ENCODE measurements at places on chromosomes 5 and 9.

GRCh38 chr5:38347896-38348295 lies 89.5 kb downstream of the EGFLAM start:
- DNase-seq, result no peak

DNA sequence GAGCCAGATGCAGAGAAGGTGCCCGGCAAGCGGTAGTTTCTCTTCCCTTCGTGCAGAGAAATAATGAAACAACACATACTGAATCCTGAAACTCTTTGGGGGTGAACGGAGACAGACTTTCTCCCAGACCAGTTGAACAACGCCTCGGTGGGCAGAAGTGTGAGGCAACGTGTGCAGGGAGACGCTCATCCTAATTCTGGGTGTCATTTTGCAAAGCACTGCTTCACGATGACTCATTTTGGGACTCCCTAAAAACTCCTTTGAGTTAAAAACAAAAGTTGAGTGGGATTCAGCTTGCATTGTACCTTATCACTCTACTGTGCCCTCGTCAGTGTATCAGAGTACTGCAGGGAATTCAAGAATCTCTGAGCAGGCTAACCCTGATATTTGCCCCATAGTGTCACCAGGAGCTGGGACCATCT lies 3.5 kb upstream of the NEK6 start:
- no peak for DNase-seq

GRCh38 chr5:122447879-122448278 lies 135.8 kb downstream of the SNCAIP start:
- DNase-seq, result no peak

GRCh38 chr5:116564756-116565490 lies 9.7 kb downstream of the SEMA6A start:
- DNase-seq, result no peak

DNA sequence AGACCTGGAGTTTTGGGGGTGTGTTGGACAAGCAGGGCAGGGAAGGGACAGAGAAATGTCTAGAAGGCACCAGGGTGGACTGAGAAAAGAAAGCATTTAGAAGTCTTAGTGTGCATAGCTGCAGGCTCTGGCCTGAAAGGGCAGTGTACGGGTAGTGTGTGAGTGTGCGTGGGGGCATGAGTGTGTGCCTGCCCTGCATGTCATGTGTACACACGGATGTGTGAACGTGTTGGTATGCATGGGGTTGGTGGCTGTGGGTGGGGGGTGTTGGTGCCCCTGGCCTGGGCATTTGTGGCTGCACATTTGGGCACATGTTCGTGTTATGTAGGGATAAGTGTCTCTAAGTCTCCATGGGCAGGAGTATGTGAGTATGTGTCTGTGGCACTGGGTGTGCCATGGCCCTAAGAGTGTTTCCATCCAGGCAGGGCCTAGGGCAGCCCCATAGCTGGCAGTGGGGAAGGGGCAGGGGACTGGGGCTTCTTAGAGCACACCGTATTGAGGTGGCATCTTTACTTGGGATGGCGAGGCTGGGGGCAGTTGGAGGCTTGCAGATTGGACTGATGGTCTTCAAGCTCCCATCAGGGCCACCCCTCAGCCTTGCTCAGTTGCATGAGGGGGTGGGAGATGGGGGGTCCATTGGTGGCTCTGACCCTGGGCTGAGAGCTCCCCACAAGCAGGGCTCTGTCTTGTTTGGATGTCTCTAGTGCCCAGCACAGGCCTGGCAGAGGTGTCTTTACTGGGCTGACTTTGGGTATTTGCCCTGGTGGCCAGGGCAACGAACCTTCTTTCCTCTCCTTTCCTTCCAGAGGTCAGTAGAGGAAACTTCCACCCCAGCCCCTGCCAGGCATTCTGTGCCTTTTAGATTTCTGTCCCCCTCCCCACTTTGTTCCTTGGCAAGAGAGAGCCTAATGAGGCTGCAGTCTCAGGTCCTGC lies 15.0 kb downstream of the PSD2 start:
- DNase-seq, result no peak

DNA sequence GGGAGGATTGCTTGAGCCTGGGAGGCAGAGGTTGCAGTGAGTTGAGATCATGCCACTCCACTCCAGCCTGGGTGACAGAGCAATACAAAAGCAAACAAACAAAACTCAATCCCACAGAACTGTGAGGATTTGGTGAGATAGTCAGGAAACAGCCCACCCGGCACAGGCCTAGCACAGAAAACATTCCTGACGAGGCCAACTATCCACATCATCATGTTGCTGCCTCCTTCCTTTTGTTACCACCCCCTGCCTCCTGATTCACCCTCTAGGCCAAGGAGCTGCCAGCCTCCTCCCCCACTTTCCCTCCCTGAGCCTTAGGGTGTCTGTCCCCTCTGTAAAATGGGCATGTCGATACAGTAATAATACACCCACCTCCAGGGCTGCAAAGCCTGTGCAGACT lies 39.0 kb downstream of the STK10 start:
- DNase-seq, result no peak

DNA sequence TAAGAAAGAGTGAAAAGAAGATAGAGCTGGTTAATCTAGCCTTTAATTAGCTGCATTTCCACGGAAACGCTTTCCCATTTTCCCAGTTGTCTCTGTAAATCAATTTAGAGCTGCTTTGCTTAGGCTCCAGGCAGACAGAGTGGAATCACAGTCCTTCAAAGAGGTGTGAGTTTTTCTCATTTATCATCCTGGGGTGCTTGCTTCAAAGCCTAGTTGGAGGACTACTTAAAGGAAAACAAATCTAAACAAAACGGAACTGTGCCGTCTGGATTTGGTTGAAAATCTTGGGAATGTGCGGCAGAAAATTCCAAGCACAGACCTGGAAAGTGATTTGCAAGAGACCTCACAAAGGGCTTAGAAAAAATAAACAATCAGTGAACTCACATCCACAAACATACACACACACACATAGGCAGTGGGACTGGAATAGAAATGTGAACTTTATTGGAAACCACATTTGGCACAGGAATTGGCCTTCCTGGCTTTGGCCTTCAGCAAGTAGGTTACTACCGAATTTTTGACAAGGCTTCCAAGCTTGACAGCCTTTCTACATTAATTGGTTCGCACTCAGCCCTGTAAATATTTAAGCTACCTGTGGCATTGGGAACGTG lies 235.2 kb upstream of the SLC24A2 start:
- no peak for DNase-seq

GRCh38 chr5:107539726-107540330 lies 130.9 kb downstream of the EFNA5 start:
- DNase-seq, result no peak

DNA sequence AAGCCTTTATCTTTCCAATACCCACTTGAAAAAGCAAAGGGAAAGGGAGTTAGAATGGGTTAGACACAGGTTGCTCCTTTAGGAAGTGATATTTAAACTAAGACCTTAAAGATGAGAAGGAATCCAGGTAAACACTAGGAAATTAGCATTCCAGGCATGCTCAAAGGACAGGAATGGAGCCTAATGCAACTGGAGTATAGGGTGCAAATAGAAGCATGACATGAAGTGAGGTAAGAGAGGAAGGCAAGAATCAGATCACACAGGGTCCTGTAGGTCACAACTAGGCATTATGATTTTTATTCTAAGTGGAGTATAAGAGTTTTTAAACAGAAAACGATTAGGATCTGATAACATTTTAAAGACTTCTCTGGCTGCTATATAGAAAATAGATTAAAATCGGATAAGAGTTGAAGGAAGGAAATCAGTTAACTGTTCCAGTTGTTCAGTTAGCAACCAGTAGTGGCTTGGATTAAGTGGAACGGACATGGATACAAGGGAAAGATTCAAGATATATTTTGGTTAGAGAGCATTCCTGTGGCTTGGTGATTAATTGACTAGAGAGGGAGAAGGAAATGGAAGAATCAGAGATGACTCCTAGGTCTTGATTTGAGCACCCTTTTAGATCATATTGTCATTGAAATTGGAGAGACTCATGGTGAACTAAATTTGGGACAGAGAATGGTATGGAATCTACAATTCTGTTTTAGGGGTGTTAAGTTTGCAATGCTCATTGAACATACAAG lies 95.9 kb downstream of the FBXO4 start:
- no peak for DNase-seq

DNA sequence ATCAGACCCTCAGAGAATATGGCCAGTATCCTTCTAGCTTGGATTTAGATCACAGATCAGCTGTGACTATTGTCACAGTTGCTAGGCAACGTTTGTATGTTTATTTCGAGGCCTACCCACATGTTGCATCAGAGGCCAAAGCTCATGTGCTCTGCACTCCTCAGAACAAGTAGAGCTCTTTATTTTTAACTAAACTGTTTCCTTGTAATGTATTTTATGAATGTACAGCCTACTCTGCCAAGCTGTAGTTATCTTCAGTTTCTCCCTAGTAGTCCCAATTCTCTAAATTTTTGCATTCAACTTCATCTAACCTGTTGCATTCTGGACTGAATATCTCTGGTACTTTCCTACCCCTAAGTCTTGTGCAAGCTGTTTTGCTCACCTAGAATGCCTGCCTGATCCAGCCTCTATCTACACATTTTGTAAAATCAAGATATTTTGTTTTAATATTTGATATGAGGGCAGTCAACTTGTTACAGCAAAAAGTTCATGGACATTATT lies 52.8 kb downstream of the CAST start:
- DNase-seq, result peak; percentile 70

GRCh38 chr5:178780581-178781498 lies 50.4 kb upstream of the ZNF354A start:
- no peak for DNase-seq

GRCh38 chr5:162209005-162209605 lies 141.5 kb downstream of the GABRG2 start:
- no peak for DNase-seq

DNA sequence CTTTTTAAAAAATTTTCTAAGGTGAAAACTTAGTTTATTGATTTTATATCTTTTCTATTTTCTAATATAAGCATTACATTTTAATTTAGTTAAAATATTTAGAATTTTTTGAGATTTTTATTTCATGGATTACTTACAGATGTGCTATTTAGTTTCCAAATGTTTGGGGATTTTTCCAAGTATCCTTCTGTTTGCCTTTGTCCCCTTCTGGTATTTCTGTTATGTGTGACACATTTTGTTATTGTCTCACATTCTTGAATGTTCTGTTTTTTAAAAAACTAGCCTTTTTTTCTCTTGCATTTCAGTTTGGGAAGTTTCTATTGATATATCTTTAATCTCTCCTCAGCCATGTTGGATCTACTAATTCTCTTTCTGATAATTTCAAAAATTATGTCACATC lies 234.9 kb downstream of the FAM170A start:
- DNase-seq, result no peak

DNA sequence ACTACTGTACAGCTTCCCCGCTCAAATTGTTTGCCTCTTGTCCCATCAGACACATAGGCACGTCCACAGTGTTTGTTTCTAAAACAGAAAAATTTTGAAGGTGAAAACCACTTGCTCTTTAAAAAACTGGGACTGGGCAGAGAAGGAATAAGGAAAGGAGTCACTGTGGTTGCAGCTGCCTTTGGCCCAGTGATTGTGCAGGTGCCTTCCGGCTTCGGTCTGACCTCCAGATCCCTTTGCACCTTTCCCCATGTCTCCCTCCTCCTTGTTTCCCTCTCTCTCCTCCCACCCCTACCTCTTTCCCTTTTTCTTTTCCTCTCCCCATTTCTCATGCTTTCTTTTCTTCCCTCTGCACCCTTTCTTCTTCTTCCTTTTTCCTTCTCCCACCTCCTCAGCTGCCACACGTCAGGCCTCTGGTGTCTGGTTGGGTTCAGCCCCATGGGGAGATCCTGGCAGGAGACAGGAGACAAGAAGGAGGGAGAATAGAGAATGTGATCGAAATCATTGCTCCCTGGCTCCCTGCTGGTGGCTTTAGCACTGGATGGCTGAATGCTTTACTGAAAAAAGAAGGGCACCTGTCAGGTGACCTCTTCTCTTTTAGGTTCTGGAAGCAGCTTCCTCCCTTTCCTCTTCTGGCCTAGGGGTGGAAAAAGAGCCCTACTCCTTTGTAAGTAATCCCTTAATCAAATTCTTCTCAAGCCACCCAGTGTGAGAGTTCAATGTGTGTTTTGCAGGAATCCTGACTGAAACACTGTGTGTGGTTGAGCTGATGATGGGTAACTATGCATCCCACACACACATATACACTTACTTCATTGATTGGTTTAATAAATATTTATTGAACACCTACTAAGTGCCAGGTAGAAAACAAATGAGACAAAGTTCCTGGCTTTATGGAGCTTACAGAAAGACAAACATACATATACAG lies 267.3 kb downstream of the MAST4 start:
- no peak for DNase-seq

DNA sequence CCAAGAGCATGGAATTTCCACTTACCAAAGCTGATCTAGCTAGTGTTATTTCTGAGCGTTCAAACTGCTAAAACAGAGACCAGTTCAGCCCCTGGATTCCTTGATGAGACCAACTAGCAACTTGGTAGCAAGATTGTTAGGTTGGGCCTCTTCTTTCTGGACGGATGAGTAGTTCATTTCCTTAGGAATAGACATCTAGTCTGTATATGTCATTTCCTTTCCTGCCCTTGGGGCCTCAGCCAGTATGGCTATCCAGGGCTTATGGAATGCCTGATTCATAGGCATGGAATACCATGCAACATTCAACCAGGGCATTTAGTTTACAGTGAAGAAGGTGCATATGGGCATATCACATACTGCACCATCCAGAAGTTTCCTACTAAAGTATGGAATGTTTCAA lies 14.5 kb upstream of the LPAR1 start:
- DNase-seq, result no peak

DNA sequence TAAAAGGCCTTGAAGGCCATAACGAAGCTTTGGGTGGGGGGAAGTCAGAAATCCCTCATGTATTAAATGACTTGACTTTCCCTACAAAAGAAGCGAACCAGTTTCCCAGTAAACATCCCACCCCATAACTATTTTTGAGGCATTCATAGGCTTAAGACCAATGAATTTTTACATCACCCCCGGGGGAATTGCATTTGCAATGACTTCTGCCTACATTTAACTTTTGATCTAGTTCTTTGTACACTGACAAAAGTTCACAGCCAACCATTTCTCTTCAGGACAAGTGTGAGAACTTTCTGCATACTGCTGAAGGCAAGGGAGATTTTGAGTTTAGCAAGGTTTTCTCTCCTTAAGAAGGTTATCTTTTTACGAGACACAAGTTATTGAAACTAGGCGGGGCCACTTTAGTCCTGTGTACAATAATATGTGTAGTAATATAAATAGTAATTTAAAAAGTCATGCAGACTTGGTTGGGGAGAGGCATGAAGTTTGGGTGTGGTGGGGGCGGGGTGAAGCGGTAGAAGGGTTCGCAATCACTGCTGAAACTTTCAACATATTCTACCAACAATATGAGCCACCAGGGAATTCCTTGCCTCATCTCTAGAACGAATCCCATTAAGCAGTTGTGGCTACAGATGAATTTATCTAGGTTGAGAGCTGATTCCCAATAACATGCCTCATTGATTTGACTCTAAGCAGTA lies 2.5 kb downstream of the TJP2 start:
- no peak for DNase-seq

Data from CD4-positive, alpha-beta T cell treated with Interleukin-1 beta for 1 hour (primary cell).